ENCODE measurements at places on chromosomes 1 and 21.

GRCh38 chr1:1869469-1869868 lies 21.4 kb downstream of the GNB1 start:
- DNase-seq, result peak; percentile 68

- DNase-seq, result no peak
Measured at GRCh38 chr1:234861761-234862160, 251.8 kb upstream of the IRF2BP2 start.

DNA sequence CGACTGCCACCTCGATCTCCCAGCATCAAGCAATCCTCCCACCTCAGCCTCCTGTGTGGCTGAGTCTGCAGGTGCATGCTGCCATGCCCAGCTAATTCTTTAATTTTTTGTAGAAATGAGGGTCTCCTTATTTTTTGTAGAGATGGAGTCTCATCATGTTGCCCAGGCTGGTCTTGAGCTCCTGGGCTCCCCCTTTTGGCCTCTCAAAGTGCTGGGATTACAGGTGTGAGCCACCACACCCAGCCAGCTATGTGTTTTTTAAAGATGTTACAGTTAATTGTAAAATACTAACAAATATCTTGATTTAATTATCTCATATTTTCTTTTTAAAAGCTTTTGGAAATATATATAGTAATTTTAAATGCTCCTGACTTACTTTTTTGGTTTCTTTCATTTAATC lies 181.3 kb upstream of the DMRTA2 start:
- no peak for DNase-seq

GRCh38 chr1:236173174-236173767 lies 30.9 kb downstream of the GPR137B start:
- DNase-seq, result no peak

- DNase-seq, result no peak
Measured at GRCh38 chr1:206609229-206609991, 2.9 kb downstream of the EIF2D start.

GRCh38 chr1:71882637-71883036 lies 399.7 kb downstream of the NEGR1 start:
- no peak for DNase-seq

DNA sequence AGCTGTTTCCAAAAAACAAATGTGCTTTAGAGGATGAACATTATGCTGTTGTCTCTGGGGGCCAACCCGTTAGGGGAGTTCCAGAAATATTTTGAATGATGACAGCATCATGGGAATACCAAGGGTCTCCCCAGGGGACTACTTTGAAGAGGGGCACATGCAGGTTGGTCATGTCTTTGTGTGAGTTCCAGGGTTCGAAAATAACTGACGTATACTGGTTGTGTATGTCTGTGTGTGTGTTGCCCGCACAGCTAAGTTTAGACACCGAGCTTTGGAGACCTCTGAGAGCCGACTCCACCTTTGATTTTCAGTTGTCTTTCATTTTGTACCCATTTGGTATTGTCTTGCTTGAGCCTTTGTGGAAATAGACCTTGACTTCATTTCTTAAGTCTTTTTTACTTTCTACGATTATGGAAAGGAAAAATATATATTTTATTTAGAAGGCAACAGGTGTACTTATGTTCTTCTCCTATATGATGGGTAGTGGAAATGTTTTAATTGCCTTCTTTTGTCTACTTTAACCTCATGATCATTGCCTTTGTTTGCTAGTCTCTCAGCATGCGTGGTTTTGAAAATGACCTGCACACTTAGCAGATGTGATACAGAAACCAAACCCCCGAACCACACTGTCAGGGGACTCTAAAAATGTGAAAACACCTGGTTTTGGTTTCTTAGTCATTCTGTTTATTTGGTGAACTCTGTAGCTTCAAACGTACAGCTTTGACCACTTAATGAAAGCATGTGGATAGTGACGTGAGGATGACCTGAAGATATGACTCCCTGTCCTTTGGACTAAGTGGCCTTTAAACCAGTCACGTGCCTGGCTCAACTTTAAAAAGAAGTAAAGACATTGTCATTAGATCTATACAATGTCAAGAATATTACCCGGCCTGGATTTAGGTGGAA lies 56.5 kb downstream of the GALNT2 start:
- DNase-seq, result peak; percentile 31

Measured in suppressor macrophage treated with lipopolysaccharide for 1 hour (primary cell).